ENCODE measurements at places on chromosomes 11 and 22. TPM values are rescaled to one million over a fixed set of nuclear protein-coding genes. Genes with fewer than 3 reads are reported as not detected.

- H3K4me3 ChIP-seq: no peak overlapping the region
- H3K27me3 ChIP-seq: no peaks in the 10 kb centered on the region
- no peaks in the 10 kb centered on the region for H3K36me3 ChIP-seq
- no peak overlapping the region for H3K27ac ChIP-seq
- H3K4me1 ChIP-seq: no peaks in the 10 kb centered on the region
Observed at GRCh38 chr11:122309262-122309925, 193.4 kb upstream of the BLID start.

DNA sequence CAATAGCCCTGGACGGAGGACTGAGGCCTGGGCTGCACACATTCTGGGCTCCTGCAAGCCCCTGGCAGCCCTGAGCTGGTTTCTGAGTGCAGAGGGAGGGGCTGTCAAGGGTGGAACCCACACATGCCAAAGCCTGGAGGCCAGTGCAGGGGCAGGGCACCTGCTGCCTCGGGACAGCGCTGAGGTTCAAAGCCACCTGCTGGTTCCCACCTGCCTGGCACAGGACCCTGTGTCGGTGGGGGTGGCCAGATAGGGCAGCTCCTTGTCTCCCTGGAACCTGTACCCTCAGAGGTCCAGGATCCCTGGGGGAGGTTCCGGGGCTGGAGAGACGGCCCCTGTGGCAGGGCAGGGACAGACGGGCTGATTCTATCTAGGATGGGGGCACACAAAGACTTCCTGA lies 40.8 kb downstream of the RTN4R start:
- H3K36me3 ChIP-seq: no peaks in the 10 kb centered on the region
- no peak overlapping the region for H3K4me3 ChIP-seq

GRCh38 chr11:104259121-104259610 lies 95.2 kb upstream of the PDGFD start:
- H3K27ac ChIP-seq: no peak overlapping the region
- no peaks in the 10 kb centered on the region for H3K36me3 ChIP-seq
- H3K27me3 ChIP-seq: no peaks in the 10 kb centered on the region
- no peak for DNase-seq
- no peaks in the 10 kb centered on the region for H3K4me1 ChIP-seq

- no peak overlapping the region for H3K4me3 ChIP-seq
- H3K27me3 ChIP-seq: no peaks in the 10 kb centered on the region
- H3K36me3 ChIP-seq: no peaks in the 10 kb centered on the region
- H3K27ac ChIP-seq: no peak overlapping the region
Observed at GRCh38 chr11:84430661-84431060, 1144.5 kb upstream of the CCDC90B start.

DNA sequence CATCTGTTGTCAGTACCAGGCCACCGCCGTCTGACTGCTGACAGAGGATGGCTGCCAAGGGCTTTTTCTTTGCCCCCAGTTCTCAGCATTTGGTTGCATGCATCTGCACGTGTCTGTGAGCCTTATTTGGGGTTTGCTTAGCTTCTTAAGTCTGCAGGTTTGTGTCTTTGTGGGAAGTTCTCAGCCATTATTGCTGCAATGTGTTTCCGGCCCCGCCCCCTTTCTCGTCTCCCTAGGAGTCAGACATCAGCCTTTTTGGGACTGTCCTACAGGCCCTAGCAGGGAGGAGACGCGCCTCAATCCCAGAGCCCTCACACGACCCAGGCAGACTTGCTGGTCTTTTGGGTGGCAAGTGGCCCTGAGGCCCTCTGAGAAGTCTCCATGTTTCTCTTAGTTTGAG lies 8.0 kb downstream of the MOB2 start:
- DNase-seq: no peak
- H3K4me1 ChIP-seq: no peaks in the 10 kb centered on the region
- no peak overlapping the region for H3K27ac ChIP-seq
- no peaks in the 10 kb centered on the region for H3K27me3 ChIP-seq

GRCh38 chr11:110488446-110488845 lies 58.7 kb downstream of the FDX1 start:
- H3K36me3 ChIP-seq: no peaks in the 10 kb centered on the region
- H3K4me3 ChIP-seq: no peak overlapping the region
- H3K4me1 ChIP-seq: no peaks in the 10 kb centered on the region
- no peak for DNase-seq
- no peak overlapping the region for H3K27ac ChIP-seq

DNA sequence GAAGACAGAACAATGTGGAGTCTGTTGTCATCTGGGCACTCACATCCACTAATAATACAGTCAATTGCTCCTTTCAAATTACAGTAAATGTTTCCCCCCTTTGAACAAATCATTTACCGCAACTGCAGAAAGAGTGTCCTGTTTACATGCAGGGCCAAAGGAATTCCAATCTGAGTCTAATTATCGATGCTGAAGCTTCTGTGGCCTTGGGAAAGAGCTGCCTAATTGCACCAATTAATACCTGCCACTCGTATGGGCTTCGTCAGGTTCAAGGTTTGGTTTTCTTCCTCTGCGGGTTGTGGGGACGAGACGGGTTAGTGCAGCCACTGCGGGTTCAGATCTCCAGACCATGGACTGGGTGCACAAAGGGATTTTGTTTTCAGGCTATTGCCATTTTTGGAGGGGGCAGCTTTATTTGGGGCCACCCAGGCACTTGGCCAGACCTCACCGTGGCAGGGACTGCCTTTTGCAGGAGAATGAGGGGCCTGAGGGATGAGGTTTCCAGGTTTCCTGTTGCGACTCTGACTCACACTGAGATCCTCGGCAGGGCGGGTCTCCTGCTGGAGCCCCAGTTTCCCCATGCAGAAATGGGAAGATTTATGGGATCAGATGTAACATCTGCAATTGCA lies 147.6 kb downstream of the MIAT start:
- no peaks in the 10 kb centered on the region for H3K36me3 ChIP-seq
- no peak overlapping the region for H3K4me3 ChIP-seq
- no peak for DNase-seq
- no peaks in the 10 kb centered on the region for H3K4me1 ChIP-seq
- H3K27ac ChIP-seq: no peak overlapping the region
- no peaks in the 10 kb centered on the region for H3K27me3 ChIP-seq

GRCh38 chr11:67014343-67014742 lies 8.6 kb upstream of the SYT12 start:
- DNase-seq: no peak
- no peaks in the 10 kb centered on the region for H3K4me1 ChIP-seq
- H3K4me3 ChIP-seq: no peak overlapping the region
- no peak overlapping the region for H3K27ac ChIP-seq
- H3K27me3 ChIP-seq: no peaks in the 10 kb centered on the region

GRCh38 chr22:36873614-36874308 lies 13.0 kb downstream of the NCF4 start:
- peak overlapping the region; percentile 37 for H3K27ac ChIP-seq
- H3K4me3 ChIP-seq: no peak overlapping the region
- H3K27me3 ChIP-seq: no peaks in the 10 kb centered on the region
- peak; percentile 47 for DNase-seq

DNA sequence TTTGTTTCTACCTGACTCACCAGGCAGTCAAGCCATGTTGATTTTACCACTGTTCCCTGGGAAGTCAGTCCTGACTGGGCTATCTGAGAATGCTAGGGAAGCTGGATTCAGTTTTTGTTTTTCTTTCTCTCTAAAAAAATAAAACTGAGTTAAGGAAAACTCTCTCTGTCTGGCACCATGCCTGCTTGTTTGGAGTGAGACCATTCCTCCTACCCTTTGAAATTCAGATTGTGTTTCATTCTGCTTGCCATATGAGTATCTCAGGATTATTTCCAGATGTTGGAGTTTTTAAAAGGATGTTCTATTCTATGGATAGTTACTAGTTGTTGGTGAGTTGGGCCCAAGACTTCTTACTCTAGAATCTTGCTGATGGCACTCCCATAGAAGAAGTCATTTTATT lies 1917.0 kb downstream of the LRRC4C start:
- no peaks in the 10 kb centered on the region for H3K4me1 ChIP-seq
- H3K4me3 ChIP-seq: no peak overlapping the region
- H3K27me3 ChIP-seq: no peaks in the 10 kb centered on the region
- no peak for DNase-seq
- no peaks in the 10 kb centered on the region for H3K36me3 ChIP-seq

The PLEKHA7 gene
- total RNA-seq: 1.00 TPM

The SHISA8 gene
- total RNA-seq: not detected

The GSTT4 gene
- not detected for total RNA-seq

All from natural killer cell (primary cell).